ENCODE measurements at places on chromosomes 16 and 17.

DNA sequence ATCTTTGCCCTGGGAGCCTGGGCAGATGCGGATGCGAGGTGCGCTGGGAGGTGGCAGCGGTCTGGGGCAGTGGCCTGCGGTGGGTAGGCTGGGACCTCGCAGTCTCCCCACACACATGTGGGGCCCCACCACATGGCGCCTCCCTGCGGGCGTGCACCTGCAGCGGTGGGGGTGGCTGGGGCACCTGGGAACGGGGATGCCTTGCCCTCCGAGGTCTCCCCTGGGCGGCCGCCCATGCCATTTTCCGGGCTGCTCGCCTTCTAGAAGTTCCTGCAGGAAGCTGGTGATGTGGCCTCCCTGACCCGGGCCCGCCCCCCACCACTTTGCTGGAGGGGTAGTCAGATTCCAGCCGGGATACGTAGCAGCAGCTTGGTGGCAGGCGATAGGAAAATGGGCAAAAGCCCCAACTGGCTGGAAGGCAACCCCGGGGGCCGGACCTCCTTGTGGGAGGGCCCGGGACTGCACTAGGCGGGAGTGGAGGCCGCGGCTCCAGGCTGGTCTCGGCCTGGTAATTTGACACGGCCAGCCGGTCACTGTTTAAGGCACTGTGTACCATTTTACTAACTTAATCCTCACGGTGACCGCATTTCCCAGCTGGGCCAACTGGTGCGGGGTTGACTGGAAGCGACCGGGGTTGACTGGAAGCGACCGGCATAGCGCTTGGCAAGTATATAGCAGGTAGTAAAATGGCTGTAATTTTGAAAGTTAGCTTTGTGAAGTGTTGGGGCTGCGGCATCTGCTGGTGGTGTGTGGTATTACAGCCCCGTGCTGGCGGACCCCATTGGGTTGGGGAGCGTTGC is 38.5 kb downstream of the IGF2BP1 start:
- peak; percentile 50 for DNase-seq

DNA sequence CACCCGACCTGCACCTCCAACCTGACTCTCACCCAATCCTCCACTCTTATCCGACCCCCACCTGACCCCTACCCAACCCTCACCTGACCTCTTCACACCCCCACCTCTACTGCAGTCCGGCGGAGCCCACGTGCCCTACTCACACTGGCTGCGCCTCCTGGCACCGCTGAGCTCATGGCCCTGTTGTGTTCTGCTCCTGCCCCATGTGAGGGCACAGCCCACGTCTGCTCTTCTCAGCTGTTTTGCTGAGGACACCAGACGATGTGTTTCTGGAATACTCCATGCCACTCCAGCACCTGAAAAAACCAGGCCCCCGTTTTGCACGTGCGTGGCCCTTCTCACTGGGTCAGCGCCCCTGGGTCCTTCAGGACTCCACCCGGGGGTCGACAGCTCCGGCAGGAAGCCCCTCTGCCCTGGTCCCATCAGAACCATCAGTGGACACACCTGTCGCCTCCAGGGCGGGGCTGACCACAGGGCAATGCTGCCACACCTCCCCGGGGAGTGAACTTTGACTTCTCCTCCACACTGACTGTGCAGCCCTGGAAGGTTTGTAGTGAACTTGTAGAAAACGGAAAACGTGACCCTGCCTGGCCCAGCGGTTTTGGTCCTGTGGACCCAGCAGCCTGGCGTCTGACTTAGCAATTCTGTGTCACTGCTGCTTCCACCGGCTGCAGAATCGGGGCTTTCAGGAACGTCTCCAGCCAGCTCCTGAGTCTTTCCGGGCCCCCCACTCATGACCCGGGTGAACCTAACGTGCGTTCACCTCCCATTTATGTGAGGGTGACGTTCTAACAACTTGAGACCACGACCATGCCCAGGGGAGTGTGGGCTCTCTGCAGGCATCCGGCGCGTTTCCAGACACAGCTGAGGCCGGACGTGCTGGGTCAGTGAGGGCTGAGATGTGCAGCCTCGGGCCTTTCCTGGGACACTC is 5.7 kb upstream of the RAB40B start:
- DNase-seq = no peak

DNA sequence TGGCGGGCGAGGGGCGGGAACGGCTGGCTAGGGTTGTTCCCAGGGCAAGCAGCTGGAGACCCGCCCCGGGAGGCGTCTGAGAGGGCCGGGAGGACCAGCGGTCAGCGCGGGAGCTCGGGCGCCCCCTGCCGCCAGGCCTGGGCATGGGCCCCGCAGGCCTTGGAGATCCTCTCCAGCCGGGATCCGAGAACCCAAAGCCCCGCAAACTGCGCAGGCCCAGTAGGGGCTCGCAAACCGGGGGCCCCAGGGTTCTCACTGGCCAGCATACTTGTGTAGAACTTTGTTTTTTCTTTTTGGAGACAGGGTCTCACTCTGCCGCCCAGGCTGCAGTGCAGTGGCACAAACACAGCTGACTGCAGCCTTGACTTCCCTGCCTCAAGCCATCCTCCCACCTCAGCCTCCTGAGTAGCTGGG is 20.8 kb upstream of the ZNF423 start:
- DNase-seq = no peak

GRCh38 chr17:47643116-47643515 is 6.6 kb upstream of the KPNB1 start:
- no peak for DNase-seq

DNA sequence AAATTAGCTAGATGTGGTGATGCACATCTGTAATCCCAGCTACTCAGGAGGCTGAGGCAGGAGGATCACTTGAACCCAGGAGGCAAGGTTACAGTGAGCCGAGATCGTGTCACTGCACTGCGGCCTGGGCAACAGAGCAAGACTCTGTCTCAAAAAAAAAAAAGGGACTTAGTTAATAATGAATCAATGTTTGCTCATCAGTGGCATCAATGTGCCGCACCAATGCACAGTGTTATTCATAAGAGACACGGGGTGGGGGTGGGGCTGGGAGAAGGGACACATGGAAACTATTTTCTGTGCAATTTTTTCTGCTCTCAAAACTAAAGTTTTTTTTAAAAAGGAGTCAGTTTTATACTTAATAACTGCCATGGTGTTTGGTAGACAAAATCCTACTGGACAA is 6.8 kb upstream of the ATP2C2 start:
- no peak for DNase-seq

DNA sequence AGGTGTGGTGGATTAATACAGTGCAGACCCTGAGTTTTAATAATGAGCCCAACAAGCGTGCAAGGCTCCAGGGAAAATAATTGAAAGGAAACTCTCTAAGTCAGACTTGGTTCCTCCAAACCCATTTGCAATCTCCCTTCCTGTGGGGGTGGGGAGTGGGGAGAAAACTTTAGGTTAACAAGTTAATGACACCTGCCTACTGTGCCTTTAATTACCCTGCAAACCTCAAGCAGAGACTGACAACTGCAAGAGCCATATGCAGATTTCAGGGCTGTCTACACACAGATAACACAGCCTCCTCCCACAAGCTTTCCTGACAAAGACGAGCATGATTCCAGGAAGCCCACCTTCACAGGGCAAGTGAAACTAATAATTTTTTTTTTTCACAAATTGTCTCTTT is 359.3 kb downstream of the HS3ST4 start:
- DNase-seq = no peak

GRCh38 chr17:73770115-73770848 is 126.0 kb upstream of the SDK2 start:
- DNase-seq = no peak

- DNase-seq = no peak
These were observed 239.7 kb downstream of the XYLT1 start for GRCh38 chr16:17230932-17231581.

DNA sequence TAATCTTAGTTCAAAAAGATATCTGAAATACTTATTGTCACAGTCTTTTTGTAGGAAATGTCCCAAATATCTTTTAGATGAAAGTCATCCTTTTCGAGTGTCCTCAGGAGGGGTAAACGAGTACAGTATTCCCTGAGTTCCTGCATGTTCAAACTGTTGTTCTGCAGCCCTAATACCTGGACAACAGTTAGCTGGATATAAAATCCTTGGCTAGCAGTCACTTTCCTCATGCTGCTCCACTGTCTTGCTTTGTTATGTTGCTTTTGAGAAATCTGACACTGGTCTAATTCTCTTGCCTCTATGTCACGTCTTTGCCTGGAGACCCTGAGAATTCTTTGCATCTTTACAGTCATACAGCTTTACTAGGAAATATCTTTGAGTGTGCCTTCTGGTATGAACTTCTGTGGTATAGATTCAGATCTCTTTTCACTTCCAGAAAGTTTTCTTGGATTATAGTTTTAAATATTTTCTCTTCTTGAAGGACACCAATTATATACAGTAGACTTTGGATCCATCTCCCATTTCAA is 9.5 kb downstream of the MBTD1 start:
- no peak for DNase-seq

DNA sequence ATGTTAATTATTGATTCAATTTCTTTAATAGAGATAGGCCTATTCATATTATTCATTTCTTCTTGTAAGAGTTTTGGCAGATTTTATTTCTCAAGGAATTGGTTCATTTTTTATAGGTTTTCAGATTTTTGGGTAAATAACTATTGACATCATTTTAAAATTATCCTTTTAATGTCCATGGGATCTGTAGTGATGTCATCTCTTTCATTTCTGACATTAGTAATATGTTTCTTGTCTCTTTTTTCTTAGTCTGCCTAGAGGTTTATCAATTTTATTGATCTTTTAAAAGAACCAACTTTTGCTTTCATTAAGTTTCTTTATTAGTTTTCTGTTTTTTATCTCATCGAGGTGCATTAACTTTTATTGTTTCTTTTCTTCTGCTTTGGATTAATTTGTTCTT is 162.6 kb downstream of the FTO start:
- no peak for DNase-seq

- DNase-seq = no peak
These were observed 2.3 kb upstream of the CBX2 start for GRCh38 chr17:79775632-79776031.

GRCh38 chr17:15000661-15001060 is 264.5 kb downstream of the PMP22 start:
- no peak for DNase-seq

- no peak for DNase-seq
These were observed 4.3 kb upstream of the PABPN1L start for GRCh38 chr16:88870608-88871348.

- peak; percentile 89 for DNase-seq
These were observed 15.7 kb downstream of the ADAM11 start for GRCh38 chr17:44774271-44775135.

GRCh38 chr17:68161644-68162428 is 86.0 kb upstream of the AMZ2 start:
- no peak for DNase-seq

DNA sequence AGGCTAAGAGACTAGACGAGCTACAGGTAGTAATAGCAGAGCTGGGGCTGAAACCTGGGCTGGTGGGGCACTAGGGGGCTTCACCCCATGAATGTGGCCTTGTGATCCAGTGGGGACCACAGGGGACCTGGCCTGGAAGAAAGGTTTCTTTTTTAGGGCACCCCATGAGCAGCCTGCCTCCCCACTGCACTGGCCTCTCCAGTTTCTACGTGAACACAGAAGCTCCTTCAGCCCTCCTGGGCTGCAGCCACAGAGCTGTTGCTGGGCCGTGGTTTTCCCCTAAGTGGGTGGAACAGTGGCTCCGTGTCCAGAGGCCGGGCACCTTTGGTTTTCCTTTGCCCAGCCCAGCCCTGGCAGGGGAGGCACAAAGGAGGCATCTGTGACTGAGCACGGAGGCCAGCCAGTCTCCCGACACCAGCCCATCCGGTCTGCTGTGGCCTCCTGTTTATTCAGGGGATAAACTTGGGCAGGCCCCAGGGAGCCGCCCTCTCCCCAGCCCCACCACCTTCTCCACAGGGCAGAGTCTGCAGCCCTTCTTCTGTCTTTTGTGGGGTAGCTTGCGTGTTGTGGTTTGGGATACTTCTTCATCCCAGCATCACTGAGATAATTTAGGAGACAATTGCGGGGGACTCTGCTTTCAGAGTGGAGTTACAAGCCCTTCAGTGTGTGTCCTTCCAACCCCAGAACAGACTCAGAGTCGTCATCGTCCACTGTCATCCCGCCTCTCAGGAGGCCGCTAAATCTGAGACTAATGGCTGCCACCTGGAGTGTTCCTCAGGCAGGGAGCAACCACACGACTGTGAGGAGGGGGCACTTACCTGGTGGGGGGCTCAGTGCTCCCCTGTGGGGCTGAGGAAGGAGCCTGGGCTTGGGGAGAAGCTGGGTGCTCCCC is 85.3 kb downstream of the RAB11FIP4 start:
- no peak for DNase-seq

DNA sequence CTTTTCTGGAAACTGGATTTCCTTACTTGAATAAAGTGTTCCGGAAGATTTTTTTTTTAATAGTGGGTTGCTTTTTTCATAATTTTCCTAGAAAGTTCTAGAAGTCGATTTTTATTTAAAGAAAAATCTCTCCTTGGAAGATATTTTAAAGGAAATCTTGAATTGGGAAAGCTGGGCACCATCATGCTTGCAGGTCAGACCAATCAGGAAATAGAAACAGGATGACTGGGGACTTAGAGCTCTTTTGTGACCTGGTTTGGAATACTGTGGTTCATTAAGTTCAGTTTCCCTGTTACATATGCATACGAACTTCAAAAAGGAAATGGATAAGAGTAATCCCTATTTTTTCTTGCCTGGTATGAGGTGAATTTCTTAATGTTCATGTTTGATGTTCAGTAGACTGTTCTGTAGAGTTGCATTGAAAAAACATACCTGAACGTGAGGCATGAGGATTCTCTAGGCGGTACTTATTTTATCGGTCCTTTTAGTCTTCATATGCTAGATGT is 1.2 kb downstream of the NFATC3 start:
- DNase-seq = no peak

DNA sequence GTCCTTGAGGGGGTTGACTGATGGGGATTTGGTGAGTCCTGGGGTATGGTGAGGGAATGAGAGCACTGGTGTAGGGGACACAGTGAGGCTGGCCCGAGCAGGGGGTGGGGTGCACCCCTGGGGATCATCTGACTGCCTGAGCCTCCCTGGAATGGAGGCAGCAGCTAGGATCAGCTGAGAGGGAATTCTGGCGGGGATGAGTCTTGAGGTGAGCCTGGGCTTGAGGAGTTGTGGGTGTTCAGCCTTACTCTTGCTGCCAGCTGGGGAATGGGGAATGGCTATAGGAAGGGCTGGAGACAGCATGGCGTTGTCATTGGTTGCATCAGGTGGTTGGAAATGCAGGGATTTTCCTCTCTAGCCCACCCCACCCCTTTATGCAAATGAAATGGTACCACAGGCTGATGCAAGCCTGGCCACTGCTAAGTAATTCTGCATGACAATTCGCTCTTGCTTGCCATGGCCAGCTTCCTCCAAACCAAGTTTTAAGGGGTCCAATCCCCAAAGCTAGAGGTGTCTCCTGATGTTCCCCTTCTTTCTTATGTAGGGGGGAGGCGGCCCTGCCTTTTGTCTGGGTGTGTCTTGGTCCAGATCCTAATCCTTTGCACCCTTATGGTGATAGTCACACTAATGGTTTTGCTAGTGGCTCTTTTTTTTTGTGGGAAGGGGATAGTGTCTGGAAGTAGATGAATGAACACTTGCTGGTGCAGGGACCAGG is 7.5 kb downstream of the NFE2L1 start:
- DNase-seq = no peak

DNA sequence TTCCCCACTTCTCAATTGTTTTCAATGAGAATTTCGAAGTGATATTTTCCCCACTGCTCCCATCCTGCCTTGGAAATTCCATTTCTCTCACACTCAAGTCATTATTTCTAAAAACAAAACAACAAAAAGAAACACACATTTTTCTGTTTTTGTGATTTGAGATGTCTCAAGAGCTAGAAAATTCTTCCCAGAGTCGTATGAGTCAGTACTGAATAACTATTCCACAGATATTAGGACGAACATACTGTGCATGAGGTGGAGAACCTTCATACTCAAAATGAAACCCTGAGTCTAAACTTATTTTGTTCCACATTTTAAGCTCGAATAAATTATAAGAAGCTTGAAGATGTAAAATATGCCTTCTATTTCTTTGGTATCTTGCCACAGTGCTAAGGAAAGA is 204.6 kb downstream of the SLC39A11 start:
- DNase-seq = no peak

All from CD8-positive, alpha-beta memory T cell (primary cell).